Left hindlimb (tissue), 1 donor: ENCODE measurements at places on chromosomes 12 and 14.

GRCh38 chr12:127749416-127749815 lies 517.6 kb upstream of the TMEM132C start:
- DNase-seq: no peak

GRCh38 chr12:116053479-116054200 lies 223.9 kb downstream of the MED13L start:
- DNase-seq: no peak

- no peak for DNase-seq
Observed at GRCh38 chr14:22622255-22622654, 21.9 kb downstream of the OR6J1 start.

DNA sequence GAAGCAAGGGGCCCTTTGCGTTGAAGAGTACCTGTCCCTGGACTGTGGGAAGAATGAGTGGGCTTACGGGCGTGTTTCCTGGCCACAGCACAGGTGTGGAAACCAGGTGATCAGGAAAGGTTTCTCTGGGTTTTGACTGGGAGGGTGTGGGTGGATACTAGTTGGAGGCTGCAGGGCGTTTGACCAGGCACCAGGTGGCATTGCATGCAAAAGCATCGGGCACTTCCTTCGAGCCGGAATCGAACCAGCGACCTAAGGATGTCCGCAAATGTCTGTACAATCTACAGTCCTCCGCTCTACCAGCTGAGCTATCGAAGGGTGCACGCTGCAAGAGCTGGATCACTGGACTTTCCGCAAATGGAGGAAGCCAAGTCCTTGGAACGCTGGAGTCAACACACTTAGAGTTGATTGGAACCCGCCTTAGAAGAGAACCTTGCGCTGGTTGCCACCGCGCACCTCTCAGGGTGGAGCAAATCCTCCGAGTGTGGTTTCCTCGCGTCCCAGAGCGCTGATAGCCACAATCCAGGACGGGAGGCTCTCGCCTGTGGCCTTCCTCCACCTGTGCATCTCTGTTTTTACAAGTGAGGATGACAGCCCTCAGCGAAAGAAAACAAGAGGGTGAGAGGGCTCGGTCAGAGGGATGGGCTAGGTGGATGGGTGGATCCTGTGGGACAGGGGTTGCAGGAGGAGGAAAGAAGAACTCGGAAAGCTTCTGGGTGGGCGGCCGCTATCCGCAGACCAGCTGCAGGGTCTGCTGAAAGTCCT lies 21.2 kb upstream of the RNASE4 start:
- no peak for DNase-seq

- no peak for DNase-seq
Observed at GRCh38 chr14:75725481-75725880, 64.4 kb downstream of the TTLL5 start.
